ENCODE measurements at places on chromosomes 3 and 15. TPM values are rescaled to one million over a fixed set of nuclear protein-coding genes. Genes with fewer than 3 reads are reported as not detected.

The SOX2 gene
- polyA plus RNA-seq, result 0.18 TPM

The C2CD4A gene
- polyA plus RNA-seq, result not detected

The SENP7 gene
- 35.5 TPM for polyA plus RNA-seq

The DLL4 gene
- polyA plus RNA-seq, result 16.7 TPM

The P2RY14 gene
- polyA plus RNA-seq, result 1.5 TPM

The A4GNT gene
- not detected for polyA plus RNA-seq

The CLSTN2 gene
- 2.5 TPM for polyA plus RNA-seq

The PLSCR2 gene
- polyA plus RNA-seq, result not detected

The BUB1B gene
- polyA plus RNA-seq, result 7.8 TPM

The TIGIT gene
- 0.25 TPM for polyA plus RNA-seq

The GNAT1 gene
- polyA plus RNA-seq, result 0.37 TPM

The ZNF80 gene
- polyA plus RNA-seq, result 0.09 TPM

The PLCB2 gene
- polyA plus RNA-seq, result 7.9 TPM

The GDPGP1 gene
- polyA plus RNA-seq, result 3.4 TPM

The UCN2 gene
- 0.26 TPM for polyA plus RNA-seq

The ARGFX gene
- not detected for polyA plus RNA-seq

The CAMP gene
- 0.98 TPM for polyA plus RNA-seq

The ESYT3 gene
- 15.9 TPM for polyA plus RNA-seq
